ENCODE measurements at places on chromosomes 5 and 9.

GRCh38 chr5:176695073-176695472 lies 47.8 kb downstream of the TSPAN17 start:
- no peak for DNase-seq

DNA sequence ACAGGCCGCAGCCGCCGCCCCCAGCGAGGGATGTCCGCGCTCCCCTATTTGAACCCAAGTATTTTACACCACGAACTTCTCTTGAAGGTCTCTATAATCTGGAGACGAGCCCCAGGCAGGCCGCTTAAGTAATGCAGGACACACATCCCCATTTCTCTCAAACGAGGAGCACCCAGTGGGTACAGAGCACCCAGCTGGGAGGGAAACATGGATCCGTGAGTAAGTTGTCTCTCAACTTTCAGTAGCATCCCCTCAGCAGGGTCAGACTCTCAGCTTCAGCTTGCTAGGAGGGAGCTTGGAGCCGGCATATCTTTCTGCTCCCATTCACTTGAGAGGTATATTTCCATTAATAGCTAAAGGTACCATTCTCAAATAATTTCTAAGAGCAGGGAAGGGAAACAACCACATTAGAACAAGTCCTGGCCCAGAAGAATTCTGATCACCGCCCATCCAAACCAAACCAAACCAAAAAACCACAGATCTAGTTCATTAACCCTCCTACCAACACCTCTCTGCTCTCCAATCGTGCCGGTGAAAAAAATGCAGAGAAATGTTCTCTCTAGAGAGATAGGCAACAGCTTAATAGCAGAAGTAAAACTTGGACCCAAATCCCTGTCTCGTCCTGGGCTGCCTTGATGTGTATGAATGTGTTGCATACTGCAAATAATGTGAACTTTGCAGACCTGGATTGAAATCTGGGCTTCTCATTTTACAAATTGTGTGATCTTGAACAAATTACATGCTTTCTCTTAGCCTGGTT lies 910 bp downstream of the TDRD7 start:
- DNase-seq, result no peak

DNA sequence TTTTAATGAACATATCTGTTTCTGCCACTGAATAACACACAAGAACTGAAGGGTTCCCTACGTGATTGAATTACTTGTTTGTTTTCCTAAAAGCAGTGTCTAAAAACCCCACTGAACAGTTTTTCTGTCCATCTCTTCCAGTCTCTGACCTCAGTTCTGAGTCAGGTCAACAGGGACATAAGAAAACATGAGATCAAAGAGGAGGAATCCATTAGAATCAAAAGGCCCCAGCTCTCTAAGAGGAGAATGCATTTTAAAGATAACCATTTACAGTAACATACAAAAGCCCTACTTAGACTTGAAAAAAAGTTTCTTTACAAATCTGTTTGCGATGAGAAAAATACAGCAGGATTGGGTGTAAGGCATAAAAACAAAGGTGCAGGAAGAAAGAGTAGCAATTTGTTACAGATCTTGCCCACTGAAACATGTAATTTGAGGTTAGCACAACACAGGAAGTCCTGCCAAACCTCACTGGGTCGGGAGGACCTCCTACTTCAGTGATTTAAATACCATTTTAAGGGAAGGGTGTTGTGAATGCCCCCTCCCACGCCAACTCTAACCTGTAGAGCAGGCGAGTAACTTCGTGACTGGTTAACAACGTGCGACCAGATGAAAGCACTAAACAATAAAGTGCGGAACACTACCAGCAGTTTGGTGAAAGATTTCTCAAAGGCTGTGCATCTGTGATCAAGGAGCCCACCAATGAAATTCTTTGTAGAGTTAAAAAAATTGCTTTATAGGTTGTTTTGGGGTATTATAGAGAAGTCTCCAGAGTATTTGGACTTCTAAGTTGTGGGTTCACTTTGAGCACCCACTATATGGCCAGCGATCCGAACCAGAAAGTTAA lies 1.3 kb downstream of the QSOX2 start:
- DNase-seq, result peak; percentile 39

- DNase-seq, result no peak
Observed at GRCh38 chr5:147037515-147038205, 159.1 kb upstream of the PPP2R2B start.

- no peak for DNase-seq
Observed at GRCh38 chr5:6469836-6470235, 21.2 kb downstream of the UBE2QL1 start.

GRCh38 chr5:154764967-154765366 lies 9.8 kb downstream of the LARP1 start:
- no peak for DNase-seq

All from activated naive CD8-positive, alpha-beta T cell treated with anti-CD3 and anti-CD28 coated beads, Interleukin-2, amount 50 U/mL, for 16 hours (primary cell).